ENCODE measurements at places on chromosomes 11 and 22.

DNA sequence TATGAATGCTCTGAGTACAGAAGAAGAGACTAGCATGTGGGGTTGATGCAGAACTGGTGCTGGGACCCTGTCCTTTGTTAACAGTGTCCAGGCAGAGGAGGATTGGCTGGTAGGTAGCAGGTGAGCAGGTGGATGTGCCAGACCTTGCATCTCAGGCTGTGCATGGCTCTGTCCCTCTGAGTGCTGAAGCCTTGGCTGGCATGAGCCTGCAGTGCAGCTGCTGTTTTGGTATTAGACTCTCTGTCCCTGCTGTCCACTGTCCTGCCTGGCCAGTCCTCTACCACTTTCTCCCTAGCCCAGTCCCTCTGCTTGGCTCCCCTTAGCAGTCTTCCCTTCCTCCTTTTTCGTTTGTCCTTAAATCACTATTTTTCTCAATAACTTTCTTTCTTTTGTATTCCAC is 213.6 kb upstream of the ZBED5 start:
- no peak for DNase-seq

GRCh38 chr11:114197799-114198500 is 98.2 kb upstream of the NNMT start:
- no peak for DNase-seq

DNA sequence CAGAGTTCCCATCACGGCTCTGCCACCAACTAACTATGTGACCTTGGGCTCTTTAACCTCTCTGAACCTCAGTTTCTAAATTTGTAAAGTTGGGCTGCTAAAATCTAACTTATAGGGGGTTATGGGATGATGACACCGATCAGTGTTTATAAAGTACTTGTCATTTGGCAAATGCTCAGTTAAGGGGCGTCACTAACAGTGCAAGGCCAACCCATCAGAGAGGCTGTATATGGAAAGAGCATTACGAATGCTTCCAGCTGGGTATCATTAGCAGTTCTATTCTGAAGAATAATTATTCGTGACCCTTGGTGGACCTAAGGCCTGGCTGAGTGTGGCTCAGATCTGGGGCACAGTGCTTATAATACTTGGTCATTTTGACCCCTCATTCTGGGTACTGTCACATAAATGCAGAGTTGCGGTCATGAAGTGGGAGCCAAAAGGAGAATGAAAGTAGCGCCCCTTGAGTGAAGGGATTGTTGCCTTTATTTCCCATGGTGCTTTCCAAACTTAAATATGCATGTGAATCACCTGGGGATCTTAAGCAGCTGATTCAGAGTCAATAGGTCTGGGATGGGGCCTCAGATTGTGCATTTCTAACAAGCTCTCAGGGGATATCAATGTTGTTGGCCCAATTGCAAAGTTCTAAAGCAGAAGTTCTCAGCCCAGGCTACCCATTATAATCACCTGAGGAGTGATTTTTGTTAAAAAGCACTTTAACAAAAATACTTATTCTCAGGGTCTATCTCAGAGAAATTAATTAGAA is 115.8 kb downstream of the CSNK2A3 start:
- DNase-seq = no peak

- no peak for DNase-seq
Observed at GRCh38 chr11:119854521-119854920, 125.5 kb upstream of the NECTIN1 start.

DNA sequence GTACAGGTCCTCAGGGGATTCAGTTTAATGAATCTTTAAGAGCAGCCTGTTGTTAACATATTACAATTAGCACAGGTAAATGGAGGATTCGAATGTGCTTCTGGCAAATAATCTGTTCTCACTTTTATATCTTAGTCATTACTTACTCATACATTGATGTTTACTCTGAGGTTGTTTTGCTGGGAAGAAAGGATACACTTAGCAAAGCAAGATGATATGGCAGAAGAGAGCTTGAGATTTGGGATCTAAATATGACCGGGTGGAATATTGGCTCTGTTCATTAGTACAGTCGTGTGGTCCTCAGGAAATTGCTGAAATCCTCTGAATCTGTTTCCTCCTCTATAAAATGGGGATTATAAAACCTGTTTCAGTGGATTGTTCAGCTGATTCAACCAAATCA is 59.7 kb downstream of the SPON1 start:
- DNase-seq = no peak

- no peak for DNase-seq
Observed at GRCh38 chr11:3834349-3834663, 6.5 kb downstream of the RHOG start.

GRCh38 chr22:43953988-43954785 is 1.1 kb upstream of the SAMM50 start:
- DNase-seq = no peak

GRCh38 chr22:25054943-25055511 is 102.5 kb downstream of the KIAA1671 start:
- DNase-seq = peak; percentile 53

GRCh38 chr22:45678961-45679912 is 7.6 kb downstream of the ATXN10 start:
- DNase-seq = no peak

DNA sequence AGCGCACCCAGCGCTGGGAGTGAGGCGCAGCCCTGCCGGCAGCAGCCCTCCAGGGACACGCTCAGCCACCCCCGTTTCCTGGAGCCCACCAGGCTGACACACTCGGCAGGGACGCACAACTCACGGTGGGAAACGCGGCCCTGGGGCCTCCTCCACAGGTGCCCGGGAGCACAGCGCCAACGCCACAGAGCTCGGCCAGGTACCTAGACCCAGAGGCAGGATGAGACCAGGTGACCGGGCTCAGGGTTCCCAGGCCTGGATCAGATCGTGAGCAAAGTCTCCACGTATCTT is 18.0 kb downstream of the TUBGCP6 start:
- DNase-seq = no peak

- no peak for DNase-seq
Observed at GRCh38 chr11:28460348-28460747, 352.2 kb downstream of the METTL15 start.

DNA sequence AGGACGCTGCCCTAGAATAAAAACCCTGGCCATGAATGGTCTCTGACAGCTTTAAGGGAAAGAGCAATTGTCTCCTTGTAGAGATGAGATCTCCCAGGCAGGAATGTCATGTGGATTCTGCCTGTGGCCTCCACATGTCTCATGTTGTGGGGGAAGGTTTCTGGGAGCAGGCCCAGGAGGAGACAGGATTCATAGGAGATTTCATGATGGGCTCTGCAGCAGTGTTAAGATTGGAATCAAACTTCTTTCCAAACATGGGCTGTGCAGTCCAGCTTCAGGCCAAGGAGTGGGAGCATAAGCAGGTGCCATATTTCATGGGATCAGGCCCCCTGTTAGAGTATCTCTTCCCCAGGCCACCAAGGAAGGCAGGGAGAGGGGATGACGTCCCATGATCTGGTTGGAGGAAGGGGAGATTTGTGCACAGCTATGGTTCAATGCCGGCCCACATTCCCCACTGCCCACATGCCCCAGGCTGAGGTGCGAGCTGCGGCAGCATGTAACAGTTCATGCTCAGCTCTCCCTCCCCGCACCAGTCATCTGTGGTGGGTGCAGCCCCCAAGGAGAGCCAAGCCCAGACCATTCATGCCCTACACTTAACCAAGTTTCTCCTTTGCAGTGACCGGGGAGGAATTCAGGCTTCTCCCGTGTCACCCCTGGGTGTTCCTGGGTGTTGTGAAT is 42.5 kb downstream of the LMO1 start:
- DNase-seq = no peak

GRCh38 chr11:1382831-1383607 is 6.7 kb upstream of the BRSK2 start:
- peak; percentile 76 for DNase-seq

GRCh38 chr11:2891326-2892214 is 6.0 kb upstream of the CDKN1C start:
- no peak for DNase-seq

GRCh38 chr11:1006762-1007161 is 29.8 kb downstream of the MUC6 start:
- DNase-seq = no peak

- DNase-seq = no peak
Observed at GRCh38 chr22:39125622-39126021, 26.9 kb downstream of the CBX7 start.

DNA sequence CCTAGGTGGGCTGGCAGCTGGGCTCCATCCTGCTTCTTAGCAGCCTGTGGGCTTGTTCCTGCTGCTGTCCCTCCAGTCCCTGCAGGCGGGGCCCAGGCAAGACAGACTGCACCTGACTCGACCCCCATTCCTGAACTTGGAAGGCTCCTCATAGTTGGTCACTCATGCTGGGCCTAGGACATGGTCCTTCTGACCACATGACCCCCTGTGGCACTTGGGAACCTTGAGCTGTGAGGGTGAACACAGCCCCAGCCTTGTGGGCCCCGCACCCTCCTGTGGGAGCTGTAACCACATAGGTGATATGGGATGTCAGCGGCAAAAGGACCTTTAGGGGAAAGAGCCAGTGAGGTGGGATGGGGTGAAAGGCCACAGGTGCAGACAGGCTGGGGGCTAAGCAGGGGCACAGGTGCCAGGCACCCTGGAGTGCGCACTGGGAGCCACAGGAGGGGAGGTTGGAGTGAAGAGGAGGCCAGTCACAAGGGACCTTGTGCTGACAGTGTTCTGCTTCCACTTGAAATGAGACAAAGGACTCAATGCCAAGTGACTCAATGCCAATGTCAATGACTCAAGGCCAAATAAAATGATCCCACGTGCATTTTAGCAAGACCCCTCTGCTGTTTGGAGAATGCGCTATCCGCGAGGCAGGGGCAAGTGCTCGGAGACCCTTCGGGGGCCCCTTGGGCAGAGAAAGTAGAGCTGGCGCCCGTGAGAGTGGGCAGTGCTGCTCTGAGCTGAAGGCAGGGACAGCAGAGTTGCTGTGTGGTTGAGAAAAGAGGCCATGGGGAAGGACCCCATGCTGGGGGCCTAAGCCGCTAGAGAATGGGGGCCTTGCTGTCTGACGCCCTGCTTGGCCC is 90.7 kb downstream of the MORC2 start:
- no peak for DNase-seq

GRCh38 chr11:3807909-3808860 is at the start of gene PGAP2:
TSS of gene PGAP2 (plus strand) at chr11:3808560. CDS start at chr11:3811260, 2,700 bp downstream.
- DNase-seq = peak; percentile 46

GRCh38 chr11:12631651-12632050 is 42.6 kb upstream of the TEAD1 start:
- DNase-seq = no peak

DNA sequence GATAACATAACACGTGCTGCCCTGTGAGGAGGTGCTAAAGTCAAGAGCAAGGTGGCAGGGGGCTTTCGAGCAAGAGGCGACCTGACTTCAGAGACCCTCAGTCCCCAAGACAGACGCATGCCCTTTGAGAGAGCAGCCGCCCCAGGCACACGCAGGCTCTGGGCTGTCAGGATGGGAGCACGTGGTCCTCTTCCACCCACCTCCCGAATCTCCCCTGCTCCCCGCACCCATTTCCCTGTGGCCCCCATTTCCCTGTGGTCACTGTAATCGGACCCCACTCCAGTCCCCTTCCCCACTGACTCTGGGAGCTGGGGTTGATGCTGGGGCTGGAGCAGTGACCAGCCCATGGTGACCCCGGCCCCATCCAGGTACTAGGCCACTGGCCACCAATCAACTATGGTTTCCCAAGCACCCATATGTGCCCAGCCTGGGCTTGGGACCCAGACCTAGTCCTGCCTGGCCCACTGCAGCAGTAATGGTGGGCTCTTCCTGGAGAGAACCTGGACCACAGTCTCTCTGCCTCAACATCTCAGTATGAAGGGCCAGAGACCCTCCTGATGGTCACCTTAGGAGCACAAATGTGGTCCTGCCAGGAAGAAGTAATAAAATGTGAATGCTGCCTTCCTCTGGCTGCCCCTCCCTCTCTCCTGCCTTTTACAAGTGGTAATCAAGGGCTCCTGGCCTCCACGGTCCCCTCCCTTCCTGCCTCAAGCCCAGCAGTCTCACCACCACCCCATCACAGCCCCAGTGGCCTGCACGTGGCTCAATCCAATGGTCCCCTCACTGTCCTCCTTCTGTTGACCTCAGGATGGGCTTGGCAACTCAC is 39.0 kb downstream of the IGLL5 start:
- no peak for DNase-seq

- DNase-seq = no peak
Observed at GRCh38 chr11:45685964-45686537, 20.6 kb upstream of the CHST1 start.

DNA sequence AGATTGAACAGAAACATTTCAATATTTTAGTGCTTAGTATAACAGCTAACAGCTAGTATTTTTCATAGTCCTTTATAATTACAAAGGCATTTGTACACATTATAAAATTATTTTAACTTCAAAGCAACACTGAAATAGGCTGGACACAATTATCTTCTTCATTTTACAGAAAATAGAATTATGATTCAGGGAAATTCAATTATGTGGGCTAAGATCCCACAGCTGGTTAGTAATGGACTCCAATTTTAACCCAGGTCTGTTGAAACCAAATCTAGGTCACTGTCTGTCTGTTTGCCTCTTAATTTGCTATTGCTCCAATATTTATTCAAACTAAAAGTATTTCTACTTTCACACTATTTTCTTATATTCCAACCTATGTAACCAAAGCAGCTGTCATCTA is 154.1 kb upstream of the CTSC start:
- DNase-seq = no peak

- no peak for DNase-seq
Observed at GRCh38 chr11:129376658-129377341, 1.2 kb downstream of the BARX2 start.

Data from stimulated activated naive CD8-positive, alpha-beta T cell treated with anti-CD3 and anti-CD28 coated beads, Interleukin-15, amount 100 ng/mL, for 72 hours (primary cell).